ENCODE measurements at places on chromosomes 7 and 10.

DNA sequence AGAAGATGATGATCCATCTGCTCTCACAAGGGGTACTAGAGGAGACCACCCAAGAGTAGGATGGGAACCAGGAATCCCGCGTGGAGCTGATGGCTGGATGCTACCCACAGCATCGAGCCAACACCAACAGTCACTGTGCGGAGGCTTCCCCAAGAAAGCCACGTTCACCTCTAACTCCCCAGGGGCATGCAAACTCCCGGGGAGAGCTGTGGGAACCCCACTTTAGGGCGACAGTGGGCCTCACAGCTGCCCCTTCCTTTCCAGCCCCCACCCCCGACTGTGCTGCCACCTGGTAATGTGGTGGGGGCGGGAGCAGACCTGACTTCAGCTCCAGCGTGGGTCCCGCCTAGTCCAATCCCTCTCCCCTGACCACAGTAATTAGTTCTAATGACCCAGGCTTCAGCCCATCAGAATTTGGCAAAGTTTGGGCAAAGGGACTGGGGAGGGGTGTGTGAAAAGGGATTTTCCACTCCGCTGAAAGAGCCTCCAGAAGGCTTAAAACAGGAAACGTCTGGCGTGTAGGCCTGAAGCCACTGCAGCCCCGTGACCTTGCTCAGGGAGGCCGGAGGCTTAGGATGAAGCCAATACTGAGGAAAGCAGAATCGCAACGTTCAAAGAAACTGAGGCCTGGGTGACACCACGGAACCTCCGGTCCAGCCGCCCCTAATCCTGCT lies 20.3 kb downstream of the ASB13 start:
- no peak for DNase-seq

DNA sequence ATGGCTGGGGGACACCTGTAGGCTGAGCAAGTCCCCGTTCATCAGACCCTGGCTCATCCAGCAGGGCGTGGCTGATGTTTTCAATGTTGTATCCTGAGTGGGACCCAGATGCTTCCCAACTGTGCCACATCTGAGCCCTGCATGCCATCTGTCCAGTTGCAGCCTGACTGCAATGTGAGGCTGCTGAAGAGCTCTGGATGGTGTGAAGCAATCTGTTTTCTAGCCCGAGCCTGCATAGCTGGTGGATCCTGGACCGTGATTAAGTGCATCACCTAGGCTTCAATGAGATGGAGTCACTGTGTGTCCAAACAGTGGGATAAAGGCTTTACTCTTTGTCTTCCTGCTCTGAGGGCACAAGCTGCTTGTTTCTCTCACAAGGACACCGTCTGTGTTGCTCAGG lies 99.8 kb downstream of the TCF7L2 start:
- DNase-seq: no peak

DNA sequence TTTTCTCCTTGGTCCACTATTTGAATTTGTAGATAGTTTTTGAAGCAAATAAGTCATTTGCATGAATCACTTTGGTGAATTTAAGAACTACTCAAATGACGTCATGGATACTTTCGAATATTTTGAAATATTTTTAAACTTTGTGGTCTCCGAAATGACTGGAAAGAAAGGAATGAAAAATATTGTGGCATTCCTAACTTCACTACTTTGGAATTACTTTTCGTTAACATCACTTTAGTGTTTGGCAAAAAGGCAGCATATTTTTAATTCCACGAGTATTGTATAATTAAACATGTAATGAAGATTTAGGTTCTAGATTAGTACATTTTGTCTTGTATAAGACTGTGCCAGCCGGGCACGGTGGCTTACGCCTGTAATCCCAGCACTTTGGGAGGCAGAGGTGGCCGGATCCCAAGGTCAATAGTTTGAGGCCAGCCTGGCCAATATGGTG lies 35.3 kb upstream of the ZRANB1 start:
- no peak for DNase-seq

DNA sequence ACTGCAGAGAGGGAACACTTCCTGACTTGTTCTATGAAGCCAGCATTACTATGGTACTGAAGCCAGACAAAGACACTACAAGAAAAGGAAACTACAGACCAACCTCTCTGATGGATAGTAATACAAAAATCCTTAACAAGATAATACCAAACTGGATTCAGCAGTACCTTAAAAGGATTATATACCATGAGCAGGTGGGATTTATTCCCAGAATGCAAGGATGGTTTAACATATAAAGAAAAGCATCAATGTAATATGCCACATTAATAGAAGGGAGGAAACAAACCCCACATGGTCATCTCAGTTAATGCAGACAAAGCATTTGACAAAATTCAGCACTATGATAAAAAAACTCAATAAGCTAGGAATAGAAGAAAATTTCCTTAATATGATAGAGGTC lies 47.2 kb downstream of the EBLN1 start:
- DNase-seq: no peak

- DNase-seq: no peak
Measured at GRCh38 chr10:129544205-129545202, 77.5 kb downstream of the MGMT start.

DNA sequence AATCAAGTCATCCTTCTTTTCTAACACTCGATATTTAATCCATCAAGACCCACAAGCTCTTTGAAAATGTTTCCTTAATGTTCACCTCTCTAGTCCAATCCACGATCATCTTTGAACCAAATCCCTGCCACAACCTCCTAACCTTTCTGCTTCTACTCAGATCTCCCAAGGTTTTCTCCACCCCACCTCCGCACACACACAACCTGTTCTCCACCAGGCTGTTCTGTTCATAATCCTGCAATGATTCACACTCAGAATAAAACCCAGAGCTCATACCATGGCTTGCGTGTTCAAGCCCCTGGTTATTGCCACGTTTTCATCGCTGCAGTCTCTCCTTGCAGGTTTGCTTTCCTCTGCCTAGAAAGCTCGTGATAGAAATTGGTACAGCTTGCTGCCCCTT lies 53.8 kb upstream of the BAMBI start:
- no peak for DNase-seq

DNA sequence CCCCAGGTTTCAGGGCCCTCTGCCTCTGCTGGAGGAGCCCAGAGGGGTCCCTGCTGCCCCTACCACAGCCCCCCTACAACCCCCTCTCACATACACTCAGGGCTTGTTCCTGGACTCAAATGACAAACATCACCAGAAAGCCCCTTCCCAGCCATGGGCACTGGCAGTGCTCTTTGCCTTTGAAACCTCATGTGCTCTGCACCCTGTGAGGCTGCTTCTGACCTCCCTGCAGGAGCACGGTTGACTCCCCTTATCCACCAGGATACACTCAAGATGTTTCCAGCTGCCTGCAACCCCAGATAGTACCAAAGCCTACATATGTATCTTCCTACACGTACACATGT lies 3.5 kb upstream of the ADIRF start:
- no peak for DNase-seq

DNA sequence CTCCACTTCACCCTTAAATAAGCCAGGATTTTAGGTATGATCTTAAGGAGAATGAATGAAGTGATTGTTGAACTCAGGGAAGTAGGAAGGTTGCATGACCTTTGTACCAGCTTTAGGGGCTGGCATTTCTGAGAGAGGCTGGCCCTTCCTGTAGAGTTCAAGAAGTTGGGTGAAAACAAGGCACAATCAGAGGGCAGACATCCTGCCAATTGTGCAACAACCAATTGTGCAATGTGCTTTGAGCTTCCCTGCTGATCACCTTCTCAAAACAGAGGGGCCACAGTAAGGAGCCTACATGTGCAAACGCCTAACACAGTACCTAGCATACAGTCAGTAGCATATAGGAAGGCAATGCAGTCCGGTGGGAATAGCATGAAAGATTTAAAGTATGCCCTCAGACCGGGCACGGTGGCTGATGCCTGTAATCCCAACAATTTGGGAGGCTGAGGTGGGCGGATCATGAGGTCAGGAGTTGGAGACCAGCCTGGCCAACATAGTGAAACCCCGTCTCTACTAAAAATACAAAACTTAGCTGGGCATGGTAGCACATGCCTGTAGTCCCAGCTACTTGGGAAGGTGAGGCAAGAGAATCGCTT lies 5.4 kb downstream of the CPVL start:
- no peak for DNase-seq

DNA sequence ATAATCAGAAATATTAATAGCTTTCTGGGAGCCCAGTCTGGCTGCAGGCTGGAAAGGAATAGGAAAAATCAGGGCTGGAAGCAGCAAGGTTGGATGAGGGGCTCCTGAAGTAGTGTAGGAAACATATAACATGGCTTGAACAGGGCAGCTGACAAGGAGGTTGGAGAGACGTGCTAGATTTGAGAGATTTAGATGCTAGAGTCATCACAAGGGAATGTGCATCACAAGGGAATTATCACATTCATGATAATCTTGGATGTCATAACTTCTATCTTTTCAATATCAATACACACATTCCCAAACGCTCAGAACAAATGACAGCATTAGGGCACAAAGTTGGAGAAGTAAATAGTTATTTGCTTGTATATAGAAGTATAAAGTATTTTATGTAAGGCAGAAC lies 120.9 kb upstream of the EGFR start:
- no peak for DNase-seq

DNA sequence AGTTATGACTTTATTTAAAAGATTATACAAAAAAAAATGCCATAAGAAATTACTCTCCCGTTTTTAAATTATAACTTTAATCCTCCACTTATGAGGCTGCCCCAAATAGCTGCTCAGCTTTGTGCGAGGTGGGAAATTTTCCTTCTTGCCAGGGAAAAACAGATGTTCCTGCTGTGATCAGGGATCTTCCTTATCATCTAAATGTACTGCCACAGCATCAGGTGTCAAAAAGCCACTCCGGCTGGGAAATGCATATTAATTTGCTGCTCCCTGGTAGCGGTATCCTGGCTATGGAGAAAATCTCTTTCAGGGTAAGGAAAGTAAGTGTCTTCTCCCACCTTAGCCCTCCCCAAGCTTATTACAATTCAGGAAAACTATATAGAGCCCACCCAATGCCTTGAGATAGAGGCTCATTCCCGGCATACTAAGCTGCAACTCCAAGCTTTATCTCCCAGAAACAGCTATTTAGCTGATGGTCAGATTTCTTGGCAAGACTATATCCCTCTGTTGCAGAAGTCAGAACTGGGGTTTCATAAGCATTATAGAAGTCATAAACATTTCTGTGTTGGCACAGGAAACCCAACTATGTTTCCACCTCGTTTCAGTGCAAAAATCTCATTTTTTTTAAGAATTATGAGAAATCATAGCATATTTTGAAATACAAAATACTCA lies 360.4 kb downstream of the PARD3 start:
- no peak for DNase-seq

DNA sequence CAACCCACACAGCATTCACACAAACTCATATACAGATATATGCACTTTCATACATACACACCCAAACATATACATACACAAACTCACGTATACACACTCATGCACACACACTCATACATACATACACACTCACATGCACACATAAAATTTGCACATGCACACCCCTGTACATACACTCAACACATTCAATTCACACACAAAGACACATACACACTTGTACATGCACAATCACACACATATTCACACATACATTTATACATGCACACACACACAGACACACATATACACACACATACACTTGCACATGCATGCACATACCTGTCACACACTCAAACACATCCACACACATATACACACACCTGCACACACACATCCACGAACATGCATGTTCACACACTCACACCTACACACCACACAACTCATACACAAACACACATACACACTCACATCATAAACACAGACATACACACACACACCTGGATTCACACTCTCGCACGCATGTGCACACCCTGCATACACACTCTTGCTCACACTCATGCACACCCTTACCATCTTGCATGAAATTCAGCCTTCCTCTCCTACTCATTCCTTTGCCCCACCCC lies 451.2 kb downstream of the GRID1 start:
- no peak for DNase-seq

GRCh38 chr7:6589151-6589828 lies 531 bp upstream of the INTS15 start:
- DNase-seq: no peak

DNA sequence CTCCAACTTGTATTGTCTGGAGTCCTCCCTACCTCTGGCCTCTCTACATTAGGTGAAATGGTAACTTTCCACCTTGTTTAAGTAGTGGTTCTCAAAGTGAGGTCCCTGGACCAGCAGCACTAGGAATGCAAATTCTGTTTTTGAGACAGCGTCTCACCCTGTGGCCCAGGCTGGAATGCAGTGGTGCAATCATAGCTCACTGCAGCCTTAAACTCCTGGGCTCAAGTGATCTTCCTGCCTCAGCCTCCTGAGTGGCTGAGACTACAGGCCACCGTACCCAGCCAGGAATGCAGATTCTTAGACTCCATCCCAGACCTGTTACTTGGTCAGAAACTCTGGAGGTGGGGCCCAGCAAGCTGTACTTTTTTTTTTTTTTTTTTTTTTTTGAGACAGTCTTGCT lies 6.8 kb upstream of the TBL2 start:
- DNase-seq: no peak

- DNase-seq: no peak
Measured at GRCh38 chr7:138402749-138403148, 57.3 kb upstream of the TRIM24 start.

DNA sequence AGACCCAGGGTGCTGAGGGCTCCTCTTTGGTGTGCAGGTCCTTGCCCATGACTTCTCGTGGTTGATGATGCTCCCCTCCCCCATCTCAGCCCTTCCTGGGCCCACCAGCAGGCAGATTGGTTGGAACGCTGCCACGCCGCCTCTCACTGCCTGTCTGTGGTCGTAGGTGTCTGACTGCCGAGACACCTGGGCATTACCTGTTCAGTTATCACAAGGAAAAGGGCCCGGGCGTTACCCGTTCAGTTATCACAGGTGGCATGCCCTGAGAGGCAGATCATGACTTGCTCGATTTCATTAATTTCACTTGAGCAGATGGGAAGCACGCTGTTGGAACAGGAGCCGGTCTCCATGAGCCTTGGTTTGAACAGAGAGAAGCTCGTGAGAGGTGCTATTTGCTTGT lies 42.5 kb downstream of the TACR2 start:
- no peak for DNase-seq

GRCh38 chr10:131930586-131931330 lies 29.9 kb downstream of the PPP2R2D start:
- DNase-seq: no peak

DNA sequence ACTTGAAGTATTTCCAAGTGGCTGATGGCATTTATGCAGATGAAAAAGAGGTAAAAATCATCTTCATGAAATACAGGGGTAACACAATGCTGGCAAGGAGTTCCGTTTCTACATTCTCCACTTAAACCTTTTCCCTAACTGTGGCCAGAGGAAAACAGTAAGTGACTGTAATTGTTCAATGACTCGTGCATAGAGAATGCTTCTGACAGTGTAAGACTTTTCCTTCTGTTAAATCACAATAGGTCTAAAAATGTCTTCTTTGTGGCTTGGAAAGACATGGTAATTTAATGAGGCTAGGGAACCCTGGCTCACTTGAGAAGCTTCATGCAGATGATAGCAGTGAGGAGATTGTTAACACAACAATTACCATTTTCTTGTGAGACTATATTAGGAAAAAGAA lies 50.3 kb upstream of the RSU1 start:
- DNase-seq: no peak

Measured in stimulated activated CD4-positive, alpha-beta T cell treated with anti-CD3 and anti-CD28 coated beads, Interleukin-4, amount 100 ng/mL, for 48 hours (primary cell).